T-helper 1 cell (primary cell): ENCODE measurements at places on chromosomes 6 and 20.
A peak's percentile ranks its signal among the peaks of the same experiment; 100 is the strongest.

DNA sequence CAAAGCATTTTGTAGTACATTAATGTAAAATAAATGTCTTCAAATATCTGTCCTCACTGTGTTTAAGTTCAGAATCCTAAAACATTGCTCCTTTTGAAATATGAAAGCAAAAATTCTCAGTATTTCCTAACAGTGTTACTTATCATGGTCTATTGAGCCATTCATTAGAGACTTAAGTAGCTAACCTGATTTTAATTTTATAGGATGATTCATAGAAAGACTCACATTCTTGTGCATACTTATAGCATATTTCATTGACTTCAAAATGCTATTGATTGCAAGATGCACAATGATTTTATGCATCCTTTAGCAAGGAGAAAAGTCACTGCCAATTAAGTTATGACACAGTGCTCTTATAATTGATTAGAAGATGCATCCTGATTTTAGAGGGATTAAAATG, 85.7 kb downstream of the HIVEP1 start:
- no peak for DNase-seq

DNA sequence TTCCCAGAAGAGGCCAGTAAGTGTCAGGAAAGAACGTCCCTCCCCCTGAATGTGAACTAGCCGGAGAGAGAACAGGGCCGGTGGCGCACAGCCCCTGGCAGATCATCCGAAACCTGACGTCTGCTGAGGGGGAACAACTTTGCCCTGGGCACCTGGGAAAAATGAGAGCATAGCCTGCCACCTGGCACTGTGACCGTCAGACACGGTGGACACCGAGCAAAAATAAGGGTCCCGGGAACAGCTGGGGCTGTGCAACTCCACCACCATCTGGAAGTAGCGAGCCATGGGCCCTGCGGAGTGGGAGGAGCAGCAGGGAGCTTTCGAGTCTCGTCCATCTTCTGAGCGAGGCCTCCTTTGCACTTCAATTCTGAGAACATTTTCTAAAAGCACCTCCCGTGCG, 110.8 kb downstream of the EDN3 start:
- DNase-seq: no peak

GRCh38 chr6:167817729-167818128, 9.0 kb upstream of the AFDN start:
- no peak for DNase-seq

DNA sequence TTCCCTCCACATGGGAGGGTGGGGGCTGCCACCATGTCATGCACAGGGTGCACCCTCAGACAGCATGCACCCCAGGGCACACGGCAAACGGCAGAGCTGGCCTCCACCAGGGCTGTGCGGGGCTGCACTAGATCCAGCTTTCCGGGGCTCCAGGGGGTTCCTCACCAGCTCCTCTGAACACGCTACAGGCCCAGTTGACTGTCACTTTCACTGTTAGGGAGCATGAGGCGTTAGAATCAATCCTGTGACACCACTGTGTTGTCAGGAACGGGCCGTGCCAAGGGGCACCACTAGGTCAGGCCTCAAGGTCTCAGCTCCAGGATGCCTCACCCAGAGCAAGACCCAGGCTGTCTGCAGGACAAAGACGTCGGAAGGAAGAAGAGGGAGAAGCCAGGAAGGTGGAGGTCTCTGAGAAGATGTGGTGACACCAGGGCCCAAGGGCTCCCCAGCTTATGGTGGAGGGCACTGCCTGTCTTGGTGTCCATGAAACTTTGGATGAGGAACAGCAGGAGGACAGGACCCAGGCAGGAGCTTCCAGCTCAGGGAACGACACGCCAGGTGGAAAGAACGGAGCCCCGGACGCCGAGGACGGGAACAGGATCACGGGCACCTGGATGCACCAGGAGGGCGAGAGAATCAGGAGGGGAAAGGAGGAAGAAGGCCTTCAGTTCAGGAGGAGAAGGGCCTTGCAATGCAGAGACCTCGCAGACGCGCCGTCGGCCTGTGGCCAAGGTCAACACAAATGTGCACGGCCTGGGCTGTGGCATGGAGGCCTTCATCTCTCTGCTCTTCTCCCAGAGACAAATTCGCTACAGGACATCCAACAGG, 49.5 kb downstream of the YTHDF1 start:
- DNase-seq: no peak

- DNase-seq: peak; percentile 90
Measured at GRCh38 chr6:27893059-27893835, 18.9 kb downstream of the OR2B2 start.

GRCh38 chr20:44494681-44495080, 19.0 kb downstream of the TTPAL start:
- DNase-seq: no peak

DNA sequence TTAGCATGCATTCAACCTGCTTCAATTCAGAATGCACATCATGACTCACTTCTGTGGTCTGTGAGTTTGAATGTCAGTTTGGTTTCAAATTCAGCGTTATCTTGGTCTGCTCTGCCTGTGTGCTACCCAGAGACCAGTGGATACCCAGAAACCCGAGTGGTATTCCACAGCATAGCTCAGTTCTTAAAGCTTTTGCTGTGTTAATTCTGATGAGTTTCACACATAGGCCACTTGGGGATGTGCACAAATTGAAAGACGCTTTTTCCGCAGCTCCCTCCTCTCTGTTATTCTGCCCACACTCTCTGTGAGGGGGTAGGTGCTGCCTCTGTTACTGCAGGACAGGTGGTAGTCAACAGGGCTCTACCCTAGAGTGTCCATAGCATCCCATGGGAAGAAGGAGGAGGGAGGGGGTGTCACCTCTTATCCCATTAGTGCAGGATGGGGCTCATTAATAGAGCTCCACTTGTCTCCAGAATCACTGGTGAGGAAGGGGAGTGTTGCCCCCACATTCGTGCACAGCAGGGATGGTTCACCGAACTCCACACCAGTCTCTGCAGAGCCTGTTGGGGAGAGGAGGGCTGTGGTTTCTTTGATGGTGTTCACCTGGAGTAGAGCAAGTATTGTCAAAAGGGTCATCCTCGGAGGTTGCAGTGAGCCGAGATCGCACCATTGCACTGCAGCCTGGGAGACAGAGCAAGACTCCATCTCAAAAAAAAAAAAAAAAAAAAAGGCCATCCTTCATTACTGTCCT, 29.2 kb upstream of the SDCBP2 start:
- DNase-seq: no peak

DNA sequence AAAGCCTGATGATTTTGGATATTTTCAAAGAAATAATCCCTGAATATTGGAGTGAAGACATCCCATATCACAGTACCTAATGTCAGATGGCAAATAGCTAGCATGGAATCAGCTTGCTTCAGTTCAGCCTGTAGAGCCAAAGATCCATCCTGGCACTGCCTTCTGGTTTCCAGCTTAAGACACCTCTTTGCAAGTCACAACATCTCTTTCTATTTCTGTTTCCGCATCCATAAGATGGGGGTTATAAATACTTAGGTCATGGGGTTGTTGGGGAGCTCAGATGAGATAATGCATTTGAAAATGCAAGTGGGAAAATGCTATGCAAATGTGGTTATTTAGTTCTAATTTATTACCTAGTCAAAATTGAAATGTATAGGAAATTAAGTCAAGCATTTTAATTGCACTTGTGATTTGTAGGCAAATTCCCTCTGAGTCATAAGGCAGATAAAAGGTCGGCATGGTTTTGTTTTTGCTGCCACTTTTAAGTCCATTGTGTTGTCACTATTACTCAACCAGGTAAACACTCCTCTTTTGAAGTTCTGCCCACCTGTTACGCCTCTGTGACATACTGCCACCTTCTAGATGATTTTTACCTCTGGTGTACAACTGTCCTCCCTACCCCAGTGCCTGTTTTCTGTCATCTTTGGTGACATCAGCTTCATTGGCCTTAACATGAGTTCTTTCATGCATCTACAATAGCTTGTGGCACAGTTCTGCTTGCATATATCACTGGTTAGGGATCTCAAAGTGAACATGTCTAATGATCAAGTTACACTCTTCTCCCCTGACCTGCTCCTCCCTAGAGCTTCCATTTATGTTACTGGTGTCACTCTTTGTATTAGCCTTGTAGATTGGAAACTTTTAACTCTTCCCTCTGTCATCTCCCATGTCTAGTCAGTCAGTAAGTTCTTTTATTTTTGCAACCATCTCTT, 96.6 kb downstream of the CDKAL1 start:
- DNase-seq: peak; percentile 6

- DNase-seq: no peak
Measured at GRCh38 chr6:100415768-100416167, 49.0 kb downstream of the SIM1 start.

GRCh38 chr6:47733879-47734558, 35.6 kb downstream of the ADGRF4 start:
- DNase-seq: no peak
